Endothelial cell (in vitro differentiated cells): ENCODE measurements at places on chromosomes 7 and 10. TPM values are rescaled to one million over a fixed set of nuclear protein-coding genes. Genes with fewer than 3 reads are reported as not detected.

DNA sequence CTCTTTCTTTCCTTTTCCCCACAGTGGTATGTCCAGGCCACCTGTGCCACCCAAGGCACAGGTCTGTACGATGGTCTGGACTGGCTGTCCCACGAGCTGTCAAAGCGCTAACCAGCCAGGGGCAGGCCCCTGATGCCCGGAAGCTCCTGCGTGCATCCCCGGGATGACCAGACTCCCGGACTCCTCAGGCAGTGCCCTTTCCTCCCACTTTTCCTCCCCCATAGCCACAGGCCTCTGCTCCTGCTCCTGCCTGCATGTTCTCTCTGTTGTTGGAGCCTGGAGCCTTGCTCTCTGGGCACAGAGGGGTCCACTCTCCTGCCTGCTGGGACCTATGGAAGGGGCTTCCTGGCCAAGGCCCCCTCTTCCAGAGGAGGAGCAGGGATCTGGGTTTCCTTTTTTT, 2.3 kb upstream of the FSCN3 start:
- H3K36me3 ChIP-seq: peaks cover 30% of the 10 kb centered on the region
- H3K27me3 ChIP-seq: peaks cover 21% of the 10 kb centered on the region
- no peak overlapping the region for H3K27ac ChIP-seq
- peak overlapping the region; percentile 62 for H3K4me3 ChIP-seq
- H3K4me1 ChIP-seq: peaks cover 31% of the 10 kb centered on the region

Gene ADK
- total RNA-seq: 13.1 TPM

DNA sequence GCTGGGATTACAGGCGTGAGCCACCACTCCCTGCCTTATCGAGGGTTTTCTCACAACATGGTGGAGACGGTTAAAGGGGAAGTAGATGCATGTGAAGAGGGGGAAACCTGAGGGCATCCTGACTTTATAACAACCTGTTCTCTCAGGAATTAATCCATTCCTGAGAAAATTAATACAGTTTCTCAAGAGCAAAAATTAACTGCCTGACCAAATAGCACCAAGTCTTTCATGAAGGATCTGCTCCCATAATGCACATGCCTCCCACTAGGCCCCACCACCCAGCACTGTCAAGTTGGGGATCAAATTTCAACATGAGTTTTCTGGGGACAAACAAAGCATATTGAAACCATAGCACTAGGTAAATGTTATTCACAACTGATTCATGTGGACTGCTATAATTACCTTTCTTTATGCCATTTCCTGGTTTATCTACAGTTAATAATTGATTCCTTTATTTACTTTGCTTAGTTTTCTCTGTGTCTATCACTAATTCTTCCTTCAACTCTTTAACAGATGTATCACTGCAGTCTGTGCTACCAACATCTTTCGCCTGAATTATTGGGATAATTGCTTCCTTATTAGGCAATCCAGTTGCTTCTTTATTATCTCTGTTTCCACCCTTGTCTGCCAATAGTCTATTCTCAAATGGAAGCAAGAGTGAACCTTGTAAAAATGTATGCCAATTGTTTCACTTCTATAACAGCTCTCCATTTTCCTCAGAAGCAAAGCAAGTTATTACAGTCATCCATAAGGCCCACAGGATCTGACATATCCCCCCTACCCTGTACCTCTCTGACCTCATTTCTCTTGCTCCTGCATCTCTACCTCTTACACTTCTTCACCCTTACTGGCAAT, 12.9 kb upstream of the MICU1 start:
- no peak for DNase-seq
- no peak overlapping the region for H3K27ac ChIP-seq
- no peak overlapping the region for H3K4me3 ChIP-seq
- H3K36me3 ChIP-seq: no peaks in the 10 kb centered on the region

- H3K36me3 ChIP-seq: peaks cover 33% of the 10 kb centered on the region
- H3K27ac ChIP-seq: peak overlapping the region; percentile 45
- no peak for DNase-seq
- peak overlapping the region; percentile 65 for H3K4me3 ChIP-seq
Observed at GRCh38 chr10:103803941-103804340, 51.4 kb downstream of the SH3PXD2A start.

Gene OR6V1
- not detected for total RNA-seq

Gene ACBD7
- total RNA-seq: 0.33 TPM

Gene CAMK1D
- 4.1 TPM for total RNA-seq

GRCh38 chr10:30192846-30193608, 133.6 kb upstream of the JCAD start:
- DNase-seq: no peak
- H3K4me1 ChIP-seq: peaks cover 42% of the 10 kb centered on the region
- peak overlapping the region; percentile 51 for H3K4me3 ChIP-seq
- H3K36me3 ChIP-seq: peaks cover 9% of the 10 kb centered on the region

GRCh38 chr7:27148756-27149641, 1.4 kb upstream of the HOXA6 start:
- no peak overlapping the region for H3K4me3 ChIP-seq
- peaks cover 24% of the 10 kb centered on the region for H3K4me1 ChIP-seq
- DNase-seq: no peak
- H3K36me3 ChIP-seq: peaks cover 4% of the 10 kb centered on the region

DNA sequence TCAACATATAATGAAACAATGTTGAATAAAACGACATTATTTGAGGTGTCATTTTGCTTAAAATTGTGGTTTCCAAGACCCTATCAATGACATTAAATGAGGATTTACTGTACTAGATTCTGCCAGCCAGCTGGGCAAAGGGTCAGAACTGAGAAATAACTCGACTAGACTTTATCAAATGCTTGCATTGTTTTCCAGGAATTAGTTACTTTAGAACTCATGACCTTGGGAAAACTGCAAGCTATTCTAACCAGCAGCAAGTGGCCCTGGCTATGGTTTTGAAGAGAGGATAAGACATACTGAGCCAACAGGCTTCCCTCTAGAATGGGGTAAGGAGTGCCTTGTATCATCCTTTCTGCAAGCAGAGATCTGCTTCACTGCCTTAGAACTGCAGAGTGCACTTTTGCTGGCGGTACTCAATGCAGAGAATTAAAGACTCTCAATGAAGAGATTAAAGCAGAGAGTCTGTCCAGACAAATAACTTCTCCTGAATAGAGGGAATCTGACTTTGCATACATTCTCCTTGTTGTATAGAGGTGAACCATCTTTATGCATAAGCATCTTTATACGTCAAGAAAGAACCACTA, 281.5 kb downstream of the ARL4A start:
- peaks cover 5% of the 10 kb centered on the region for H3K27me3 ChIP-seq
- H3K36me3 ChIP-seq: no peaks in the 10 kb centered on the region
- no peak overlapping the region for H3K4me3 ChIP-seq
- no peaks in the 10 kb centered on the region for H3K4me1 ChIP-seq

Gene CYP2W1
- not detected for total RNA-seq

GRCh38 chr10:124918191-124918830, 23.6 kb upstream of the ZRANB1 start:
- H3K4me3 ChIP-seq: peak overlapping the region; percentile 98
- H3K27ac ChIP-seq: peak overlapping the region; percentile 94
- peaks cover 17% of the 10 kb centered on the region for H3K27me3 ChIP-seq
- no peak for DNase-seq
- H3K36me3 ChIP-seq: peaks cover 10% of the 10 kb centered on the region

DNA sequence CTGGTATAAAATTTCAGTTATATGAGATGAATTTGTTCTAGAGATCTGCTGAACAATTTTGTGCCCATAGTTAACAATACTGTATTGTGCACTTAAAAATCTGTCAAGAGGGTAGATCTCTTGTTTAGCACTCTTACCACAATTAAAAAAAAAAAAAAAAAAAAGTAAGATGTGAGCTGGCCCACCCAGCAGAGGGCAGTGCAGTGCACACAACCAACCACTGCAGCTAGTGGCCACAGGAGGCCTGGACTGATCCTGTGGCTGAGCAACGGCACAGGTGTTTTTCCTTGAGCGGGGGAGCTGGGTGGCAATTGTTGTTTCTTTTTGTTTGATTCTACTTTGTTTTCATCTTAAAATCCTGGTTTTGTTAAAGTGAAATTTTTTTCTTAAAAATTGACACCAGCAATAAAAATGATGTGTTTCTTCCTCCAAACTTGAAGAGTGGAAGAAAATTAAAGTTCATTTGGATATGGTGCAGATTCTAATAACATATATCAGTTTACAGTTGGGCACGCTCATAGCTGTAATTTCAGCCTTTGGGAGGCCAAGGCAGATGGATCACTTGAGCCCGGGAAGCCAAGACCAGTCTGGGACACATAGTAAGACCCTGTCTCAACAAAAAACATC, 171.1 kb upstream of the TBX20 start:
- peaks cover 1% of the 10 kb centered on the region for H3K27me3 ChIP-seq
- H3K27ac ChIP-seq: no peak overlapping the region
- no peaks in the 10 kb centered on the region for H3K4me1 ChIP-seq
- DNase-seq: peak; percentile 71
- peaks cover 12% of the 10 kb centered on the region for H3K36me3 ChIP-seq

Gene ASB15
- not detected for total RNA-seq

Gene PSD
- total RNA-seq: 0.31 TPM

Gene MEST
- 72.2 TPM for total RNA-seq

DNA sequence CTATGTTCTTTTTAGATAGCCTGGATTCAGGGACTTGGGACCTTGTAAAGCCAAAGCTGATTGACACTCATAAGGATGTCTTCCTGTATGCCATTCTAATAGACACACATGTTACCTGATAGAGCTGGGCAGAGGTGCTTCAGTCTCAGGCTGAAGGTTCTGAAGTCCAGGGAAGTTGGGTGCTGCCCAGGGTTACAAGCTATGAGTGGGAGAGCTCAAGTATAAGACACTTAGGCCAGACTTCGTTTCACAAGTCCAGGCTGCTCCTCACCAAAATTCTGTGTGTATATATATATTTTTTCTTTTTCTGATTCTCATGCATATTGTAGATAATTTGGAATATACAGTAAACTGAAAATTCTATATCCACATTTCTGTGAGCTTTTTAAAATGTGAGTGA, 144.2 kb downstream of the HDAC9 start:
- peaks cover 1% of the 10 kb centered on the region for H3K27me3 ChIP-seq
- H3K4me3 ChIP-seq: no peak overlapping the region
- H3K4me1 ChIP-seq: no peaks in the 10 kb centered on the region
- H3K36me3 ChIP-seq: no peaks in the 10 kb centered on the region
- no peak overlapping the region for H3K27ac ChIP-seq
- no peak for DNase-seq

Gene SUN3
- total RNA-seq: not detected

Gene PON3
- total RNA-seq: 50.9 TPM

- peaks cover 10% of the 10 kb centered on the region for H3K36me3 ChIP-seq
- no peak for DNase-seq
- no peak overlapping the region for H3K27ac ChIP-seq
- H3K4me1 ChIP-seq: no peaks in the 10 kb centered on the region
- no peak overlapping the region for H3K4me3 ChIP-seq
- H3K27me3 ChIP-seq: no peaks in the 10 kb centered on the region
Observed at GRCh38 chr10:11290156-11290890, 272.7 kb downstream of the CELF2 start.

Gene OPN1SW
- total RNA-seq: not detected

DNA sequence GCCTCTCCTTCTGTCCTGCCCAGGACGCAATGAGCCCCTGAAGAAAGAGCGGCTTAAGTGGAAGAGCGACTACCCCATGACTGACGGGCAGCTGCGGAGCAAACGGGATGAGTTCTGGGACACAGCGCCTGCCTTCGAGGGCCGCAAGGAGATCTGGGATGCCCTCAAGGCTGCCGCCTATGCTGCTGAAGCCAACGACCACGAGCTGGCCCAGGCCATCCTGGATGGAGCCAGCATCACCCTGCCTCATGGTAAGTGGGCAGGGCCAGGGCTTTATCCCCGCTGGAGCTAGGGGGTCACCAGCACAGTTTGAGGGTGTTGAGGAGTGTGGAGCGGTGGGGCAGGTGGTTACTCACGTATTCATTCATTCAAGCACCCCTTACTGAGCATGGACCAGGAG, 4.7 kb upstream of the ANKRD2 start:
- no peak for DNase-seq
- no peak overlapping the region for H3K27ac ChIP-seq
- no peak overlapping the region for H3K4me3 ChIP-seq
- H3K27me3 ChIP-seq: peaks cover 4% of the 10 kb centered on the region
- peaks cover 20% of the 10 kb centered on the region for H3K4me1 ChIP-seq

Gene CLCN1
- total RNA-seq: not detected

GRCh38 chr7:126443951-126444350, 808.8 kb downstream of the GRM8 start:
- no peak overlapping the region for H3K4me3 ChIP-seq
- no peaks in the 10 kb centered on the region for H3K36me3 ChIP-seq
- H3K4me1 ChIP-seq: no peaks in the 10 kb centered on the region
- H3K27me3 ChIP-seq: no peaks in the 10 kb centered on the region
- no peak for DNase-seq

Gene TMEM213
- not detected for total RNA-seq

DNA sequence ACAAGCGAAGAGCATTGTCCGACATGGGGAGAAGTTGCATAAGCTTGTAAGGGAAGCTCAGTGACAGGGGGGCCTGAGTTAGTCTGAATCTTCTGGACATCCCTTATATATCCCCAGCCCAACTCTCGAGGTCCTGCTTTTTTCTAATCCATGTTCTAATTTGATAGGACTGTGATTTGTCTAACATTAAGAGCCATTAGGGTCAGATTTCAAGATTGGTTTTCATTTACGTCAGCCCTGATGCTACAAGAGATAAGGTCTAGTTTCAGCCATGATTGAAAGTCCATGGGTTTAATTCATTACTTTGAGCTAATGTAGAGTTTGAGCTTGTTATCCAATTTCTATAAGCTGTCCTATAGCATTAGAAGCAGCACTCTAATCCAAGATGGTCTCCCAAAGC, 20.3 kb downstream of the TLX1 start:
- H3K36me3 ChIP-seq: no peaks in the 10 kb centered on the region
- no peak overlapping the region for H3K4me3 ChIP-seq
- DNase-seq: no peak
- no peak overlapping the region for H3K27ac ChIP-seq

Gene NOD1
- 32.7 TPM for total RNA-seq

Gene SPDYE1
- total RNA-seq: not detected

DNA sequence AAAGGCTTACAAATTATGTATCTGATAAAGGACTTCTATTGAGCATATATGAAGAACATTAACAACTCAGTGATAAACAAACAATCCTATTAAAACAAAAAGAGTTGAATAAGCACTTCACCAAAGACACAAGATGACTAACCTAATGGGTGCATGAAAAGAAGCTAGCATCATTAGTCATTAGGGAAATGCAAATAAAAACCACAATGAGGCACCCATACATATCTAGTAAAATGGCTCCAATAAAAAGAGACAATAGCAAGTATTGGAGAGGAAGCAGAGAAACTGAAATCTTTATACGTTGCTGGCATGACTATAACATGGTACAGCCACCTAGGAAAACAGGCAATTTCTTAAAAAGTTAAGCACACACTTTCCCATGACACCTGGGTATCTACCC, 77.6 kb upstream of the ZMIZ1 start:
- peaks cover 9% of the 10 kb centered on the region for H3K27me3 ChIP-seq
- no peak overlapping the region for H3K27ac ChIP-seq
- no peak for DNase-seq
- H3K4me3 ChIP-seq: no peak overlapping the region

Gene TRPV5
- not detected for total RNA-seq

DNA sequence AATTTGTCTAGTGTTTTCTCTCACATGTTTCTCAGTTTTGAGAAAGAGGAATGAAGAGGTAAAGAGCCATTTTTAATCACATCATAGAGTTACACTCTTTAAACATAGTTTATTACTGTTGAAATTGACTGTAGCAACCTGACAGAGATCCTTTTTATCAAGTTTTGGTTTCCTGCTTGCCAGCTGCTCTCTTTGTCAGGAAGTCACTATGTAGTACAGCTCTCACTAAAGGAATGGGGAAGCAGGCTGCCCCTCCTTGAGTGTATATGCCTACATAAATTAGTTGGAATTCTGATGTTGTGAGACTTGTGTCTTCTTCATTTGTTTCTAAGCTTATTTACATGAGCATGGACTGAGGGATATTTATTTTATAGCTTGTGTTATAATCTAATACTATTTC, 1274.0 kb upstream of the CELF2 start:
- DNase-seq: no peak
- no peaks in the 10 kb centered on the region for H3K27me3 ChIP-seq
- H3K27ac ChIP-seq: no peak overlapping the region
- no peaks in the 10 kb centered on the region for H3K4me1 ChIP-seq
